Melanocyte of skin (primary cell): ENCODE measurements at places on chromosomes 5 and 9. TPM values are rescaled to one million over a fixed set of nuclear protein-coding genes. Genes with fewer than 3 reads are reported as not detected.

Gene PDCD1LG2
- total RNA-seq: 6.5 and 9.6 TPM in 2 replicates

Gene NME5
- total RNA-seq: 9.1 and 12.7 TPM in 2 replicates

Gene PDE6A
- total RNA-seq: under 0.01 TPM in 1 of 2 replicates, not detected in the other

Gene SMIM27
- 1.9 and 3.0 TPM in 2 replicates for total RNA-seq

Gene PITX1
- not detected in 2 replicates for total RNA-seq

Gene BICD2
- 38.9 and 52.3 TPM in 2 replicates for total RNA-seq

Gene DOCK8
- total RNA-seq: 10.0 and 13.3 TPM in 2 replicates

Gene NEURL1B
- total RNA-seq: 1.5 and 1.7 TPM in 2 replicates

Gene CHSY3
- 9.6 and 15.0 TPM in 2 replicates for total RNA-seq

Gene BARHL1
- not detected in 2 replicates for total RNA-seq

Gene IFNA13
- not detected in 2 replicates for total RNA-seq

Gene SWI5
- total RNA-seq: 13.4 and 16.0 TPM in 2 replicates

Gene PCDHGA6
- total RNA-seq: 2.1 and 4.7 TPM in 2 replicates

Gene ARHGAP26
- total RNA-seq: 2.0 and 5.6 TPM in 2 replicates

Gene GPR150
- 0.34 and 0.73 TPM in 2 replicates for total RNA-seq

Gene C9
- under 0.01 and 0.34 TPM in 2 replicates for total RNA-seq

Gene TNC
- 24.1 and 86.1 TPM in 2 replicates for total RNA-seq

Gene TXNDC15
- total RNA-seq: 53.3 and 57.8 TPM in 2 replicates

Gene NMUR2
- total RNA-seq: not detected in 2 replicates

Gene DROSHA
- 57.3 and 59.7 TPM in 2 replicates for total RNA-seq

Gene PCDHGA12
- 36.8 and 41.4 TPM in 2 replicates for total RNA-seq

Gene SLC6A19
- not detected in 2 replicates for total RNA-seq

Gene MCIDAS
- total RNA-seq: 0.73 and 1.0 TPM in 2 replicates

Gene ERCC6L2
- 79.8 and 125 TPM in 2 replicates for total RNA-seq

Gene SLC22A4
- 0.67 and 1.5 TPM in 2 replicates for total RNA-seq
